GM23248 (cell line): ENCODE measurements at places on chromosomes 4 and X. TPM values are rescaled to one million over a fixed set of nuclear protein-coding genes. Genes with fewer than 3 reads are reported as not detected.
A peak's percentile ranks its signal among the peaks of the same experiment; 100 is the strongest.

DNA sequence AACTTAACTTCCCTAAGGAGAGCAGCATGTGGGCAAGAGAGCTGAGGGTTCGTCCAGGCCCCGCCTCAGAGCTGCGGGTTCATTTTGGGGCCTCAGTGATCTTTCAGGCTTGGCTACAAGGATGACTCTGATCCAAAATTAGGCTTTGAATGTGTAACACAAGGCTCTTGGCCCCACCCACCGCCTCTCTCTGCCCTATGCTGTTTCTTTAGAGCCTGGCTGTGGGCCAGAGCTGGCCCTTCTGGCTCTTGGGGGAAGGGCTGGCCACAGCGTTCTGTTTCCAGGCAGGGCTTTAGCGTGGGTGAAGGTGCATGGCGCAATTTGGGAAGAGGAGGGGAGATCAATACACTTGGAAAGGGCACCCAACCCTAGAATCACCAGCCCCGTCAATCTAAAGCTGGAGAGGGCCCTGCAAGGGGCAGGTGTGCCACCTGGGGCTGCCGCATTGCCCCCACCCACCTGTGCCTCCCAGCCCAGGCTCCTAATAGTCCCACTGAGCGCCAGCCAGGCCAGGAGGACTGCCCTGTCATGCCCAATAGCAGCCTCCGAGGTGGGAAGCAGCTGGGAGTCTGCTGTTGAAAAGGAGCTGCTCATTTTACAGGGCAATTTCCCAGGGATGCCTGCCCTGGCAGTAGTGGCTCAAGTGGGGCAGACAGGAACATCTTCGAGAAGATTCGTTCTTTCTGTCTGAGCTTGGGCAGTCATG, 84.5 kb upstream of the MAML3 start:
- DNase-seq, result peak; percentile 94

Gene TBX22
- not detected in 2 replicates for total RNA-seq

Gene PAGE2B
- total RNA-seq, result not detected in 2 replicates

GRCh38 chrX:70166601-70167590, 10.4 kb upstream of the DGAT2L6 start:
- peak; percentile 75 for DNase-seq

Gene SPANXB1
- total RNA-seq, result not detected in 2 replicates

DNA sequence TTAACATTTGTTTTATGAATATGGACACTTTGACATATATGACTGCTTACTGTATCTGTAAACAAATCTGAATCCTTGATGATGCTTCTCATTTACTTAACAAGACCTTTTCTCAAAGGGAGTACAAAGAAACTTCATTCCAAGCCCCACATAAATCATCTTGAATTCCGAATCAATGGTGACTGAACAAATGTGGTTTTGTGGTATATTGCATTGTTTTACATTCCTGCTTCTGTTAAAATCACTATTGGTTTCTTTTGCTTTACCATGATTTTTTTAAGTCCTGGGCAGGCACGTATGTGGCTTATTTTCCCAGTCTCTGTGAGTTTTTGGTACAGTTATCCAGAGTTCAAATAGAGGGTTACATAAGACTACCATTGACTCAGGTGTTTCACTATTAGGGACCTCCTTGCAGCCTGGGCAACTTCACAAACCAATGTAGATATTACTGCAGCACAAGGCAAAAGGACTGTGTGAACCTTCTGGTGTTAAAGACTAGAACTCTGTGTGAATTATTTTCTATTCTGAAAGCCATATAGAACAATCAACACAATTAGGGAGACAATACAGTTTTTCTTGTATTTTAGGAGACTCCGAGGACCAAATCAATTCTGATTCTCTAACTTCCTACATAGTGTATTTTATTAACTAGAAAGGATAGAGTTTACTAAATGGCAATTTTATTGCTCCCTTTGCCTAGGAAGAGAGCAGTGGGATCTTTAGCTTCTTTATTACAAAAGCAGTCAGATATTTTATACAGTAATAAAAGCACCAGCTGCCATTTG, 196.4 kb downstream of the GALNTL6 start:
- DNase-seq, result no peak

Gene AR
- 4.8 and 6.8 TPM in 2 replicates for total RNA-seq

- peak; percentile 85 for DNase-seq
Measured at GRCh38 chr4:42282081-42282901, 115.0 kb upstream of the SHISA3 start.

- no peak for DNase-seq
Measured at GRCh38 chr4:100257567-100257966, 67.3 kb upstream of the DDIT4L start.

DNA sequence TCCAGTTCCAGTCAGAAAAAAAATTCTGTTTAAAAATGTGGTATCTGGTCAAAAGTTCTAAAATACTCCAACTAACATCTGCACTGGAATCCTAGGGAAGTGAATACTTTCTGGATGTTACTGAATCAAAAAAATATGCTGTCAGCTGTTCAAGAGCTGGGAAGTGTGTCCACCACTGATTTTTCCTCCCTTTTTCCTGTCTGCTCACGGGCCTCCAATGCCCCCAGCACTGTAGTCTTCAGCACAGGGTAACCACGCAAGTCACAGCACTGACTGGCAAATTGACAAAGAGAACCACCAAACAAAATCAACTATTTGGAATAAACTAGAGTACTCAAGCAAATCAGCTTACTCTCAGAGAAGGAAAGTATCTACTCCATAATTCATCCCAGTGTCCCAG, 9.9 kb downstream of the VEGFC start:
- DNase-seq, result peak; percentile 52

Gene SCRG1
- under 0.01 TPM in 1 of 2 replicates, not detected in the other for total RNA-seq

Gene STARD8
- 2.4 and 4.9 TPM in 2 replicates for total RNA-seq

GRCh38 chr4:179804440-179804839, 2362.2 kb upstream of the AGA start:
- DNase-seq, result no peak
